ENCODE measurements at places on chromosomes 7 and 10.
A peak's percentile ranks its signal among the peaks of the same experiment; 100 is the strongest.

GRCh38 chr10:80473096-80473657 is 19.1 kb downstream of the TSPAN14 start:
- DNase-seq = no peak

- DNase-seq = no peak
These were observed 41.1 kb downstream of the ZC3HC1 start for GRCh38 chr7:130009848-130010688.

DNA sequence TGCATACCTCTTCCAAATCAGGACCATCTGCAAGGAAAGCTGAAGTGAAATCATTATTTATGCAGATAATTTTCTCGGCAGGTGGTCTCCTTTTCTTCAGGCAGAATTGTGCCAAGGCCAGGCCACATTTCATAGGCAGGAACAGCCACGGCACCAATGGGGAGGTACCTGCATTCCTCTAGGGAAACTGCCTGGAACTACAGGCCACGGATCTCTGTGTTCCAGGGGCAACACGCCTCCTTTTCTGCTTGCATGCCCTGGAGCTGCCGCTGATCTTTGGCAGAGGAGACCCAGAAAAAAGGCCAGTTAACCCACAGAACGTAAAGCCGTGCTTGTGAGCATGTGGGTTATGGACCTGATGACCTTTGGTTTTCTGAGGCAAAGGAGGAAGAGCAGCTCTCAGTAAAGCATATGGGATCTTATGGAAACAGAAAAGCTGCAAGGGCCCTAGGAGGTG is 111.2 kb upstream of the KIAA1217 start:
- no peak for DNase-seq

DNA sequence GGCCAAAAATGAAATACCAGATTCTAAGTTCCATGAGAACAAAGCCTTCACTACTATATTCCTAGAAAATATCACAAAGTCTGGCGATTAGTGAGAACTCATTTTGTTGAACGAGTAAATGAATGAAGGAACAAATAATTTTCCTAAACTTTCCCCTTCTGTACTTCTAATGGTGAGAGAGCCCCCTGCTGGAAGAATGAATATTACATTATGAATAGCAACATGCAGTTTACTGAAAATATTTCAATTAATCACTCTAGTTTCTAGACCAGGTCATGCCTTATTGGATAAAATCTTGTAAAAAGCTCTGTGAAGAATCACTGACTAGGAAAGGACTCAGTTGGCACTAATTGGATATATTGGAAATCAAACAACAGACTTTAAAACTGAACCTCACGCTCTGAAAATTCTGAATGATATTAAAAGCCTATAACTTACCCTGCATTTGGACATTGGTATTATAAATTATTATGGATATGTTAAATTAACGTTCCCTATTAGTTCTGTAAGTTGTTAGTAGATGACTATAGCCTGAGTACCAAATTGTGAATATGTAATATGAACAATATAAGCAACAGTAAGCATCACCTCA is 32.4 kb upstream of the MTPN start:
- DNase-seq = no peak

DNA sequence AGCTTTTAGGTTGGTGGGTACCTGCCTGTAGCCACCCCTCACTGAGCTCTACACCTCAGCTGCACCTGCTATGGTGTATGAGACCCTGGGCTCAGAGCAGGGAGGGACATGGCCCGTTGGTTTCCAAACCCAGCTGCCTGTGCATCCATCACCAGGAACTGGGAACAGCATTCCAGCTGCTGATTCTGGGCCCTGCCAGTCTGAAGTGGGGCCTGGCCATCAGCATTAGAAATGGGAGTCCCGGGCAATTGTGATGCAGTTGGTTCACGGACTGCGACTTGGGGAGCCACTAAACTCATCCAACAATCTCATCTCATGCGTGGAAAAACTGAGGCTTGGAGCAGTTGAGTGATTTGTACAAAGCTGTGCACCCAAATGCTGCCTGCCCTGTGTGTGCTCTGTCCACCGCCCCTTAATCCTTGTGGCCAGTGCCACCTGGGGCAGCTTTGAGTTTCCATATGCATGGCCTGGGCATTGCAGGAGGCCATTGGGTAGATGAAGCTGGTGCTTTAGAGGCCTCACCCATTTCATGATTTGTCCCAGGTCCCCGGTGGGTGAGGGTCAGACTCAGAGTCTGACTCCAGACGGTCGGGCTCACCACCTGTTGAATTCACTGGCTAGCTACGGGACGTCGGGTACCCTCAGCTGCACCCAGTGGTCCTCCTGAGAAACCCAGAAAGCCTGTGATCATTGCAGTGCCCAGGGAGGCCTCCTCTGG is 109.0 kb upstream of the SHH start:
- DNase-seq = no peak

DNA sequence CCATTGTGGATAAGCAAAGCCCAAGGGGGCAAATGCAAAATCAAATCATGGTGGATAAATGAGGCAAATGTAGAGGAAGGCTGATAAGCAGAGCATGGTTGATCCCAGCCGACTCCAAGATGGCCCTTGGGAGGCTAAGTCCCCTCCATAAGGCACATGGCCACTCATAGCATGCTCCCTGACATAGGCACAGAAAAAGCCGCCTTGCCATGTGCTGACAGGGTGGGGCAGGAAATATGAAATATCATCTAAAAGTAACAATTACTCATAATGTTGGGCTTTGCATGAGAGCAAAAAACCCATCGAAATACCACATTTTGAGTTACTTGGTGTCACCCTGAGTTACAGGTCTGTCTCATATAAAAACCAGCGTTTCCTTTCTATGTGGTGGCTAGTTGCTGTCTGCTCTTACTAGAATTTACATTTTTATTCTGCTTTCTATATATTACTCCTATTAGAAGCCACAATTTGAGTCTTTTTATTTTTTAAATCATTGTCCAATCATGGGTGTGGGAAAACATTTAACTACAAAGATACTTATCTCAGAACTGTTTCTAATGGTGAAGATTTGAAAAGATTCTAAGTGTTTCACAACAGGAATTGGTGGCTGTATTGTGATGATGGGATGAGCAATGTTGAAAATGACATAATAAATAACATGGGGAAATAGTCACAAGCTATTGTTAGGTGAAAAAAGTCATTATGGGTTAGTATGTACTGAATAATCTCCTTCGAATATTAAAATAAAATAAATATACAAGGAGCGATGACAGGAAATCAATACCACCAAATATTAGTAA is 102.7 kb downstream of the CUBN start:
- DNase-seq = peak; percentile 90

Data from CD4-positive, alpha-beta T cell treated with Interleukin-4 for 1 hour (primary cell).